ENCODE measurements at places on chromosomes 6 and 20.

- DNase-seq: no peak
These were observed 5.2 kb downstream of the CCN2 start for GRCh38 chr6:131945971-131946370.

GRCh38 chr6:159602431-159603041, 90.5 kb downstream of the SOD2 start:
- DNase-seq: no peak

- no peak for DNase-seq
These were observed 187.7 kb downstream of the PDE7B start for GRCh38 chr6:136039185-136039584.

DNA sequence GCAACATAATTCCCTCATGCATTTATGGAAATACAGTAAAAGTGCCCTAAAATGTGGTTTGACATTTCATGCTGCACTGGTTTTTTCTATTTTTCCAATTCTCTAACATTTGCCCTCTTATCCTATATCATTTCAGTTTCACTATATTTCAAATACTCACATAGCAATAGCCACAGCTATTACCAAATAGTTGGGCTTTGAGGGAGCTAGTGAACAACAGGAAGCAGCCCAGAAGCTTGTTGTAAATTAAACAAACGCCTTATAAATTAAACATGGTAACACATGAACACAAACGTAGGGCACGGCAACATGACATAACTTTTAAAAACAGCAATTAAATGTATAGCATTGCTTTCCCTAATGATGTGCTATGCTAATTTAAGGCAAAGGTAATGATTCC, 469.0 kb downstream of the CDC5L start:
- DNase-seq: no peak

- DNase-seq: no peak
These were observed 86.2 kb downstream of the LCA5 start for GRCh38 chr6:79450984-79451383.

- no peak for DNase-seq
These were observed 42.9 kb downstream of the BCAS4 start for GRCh38 chr20:50837532-50838321.

DNA sequence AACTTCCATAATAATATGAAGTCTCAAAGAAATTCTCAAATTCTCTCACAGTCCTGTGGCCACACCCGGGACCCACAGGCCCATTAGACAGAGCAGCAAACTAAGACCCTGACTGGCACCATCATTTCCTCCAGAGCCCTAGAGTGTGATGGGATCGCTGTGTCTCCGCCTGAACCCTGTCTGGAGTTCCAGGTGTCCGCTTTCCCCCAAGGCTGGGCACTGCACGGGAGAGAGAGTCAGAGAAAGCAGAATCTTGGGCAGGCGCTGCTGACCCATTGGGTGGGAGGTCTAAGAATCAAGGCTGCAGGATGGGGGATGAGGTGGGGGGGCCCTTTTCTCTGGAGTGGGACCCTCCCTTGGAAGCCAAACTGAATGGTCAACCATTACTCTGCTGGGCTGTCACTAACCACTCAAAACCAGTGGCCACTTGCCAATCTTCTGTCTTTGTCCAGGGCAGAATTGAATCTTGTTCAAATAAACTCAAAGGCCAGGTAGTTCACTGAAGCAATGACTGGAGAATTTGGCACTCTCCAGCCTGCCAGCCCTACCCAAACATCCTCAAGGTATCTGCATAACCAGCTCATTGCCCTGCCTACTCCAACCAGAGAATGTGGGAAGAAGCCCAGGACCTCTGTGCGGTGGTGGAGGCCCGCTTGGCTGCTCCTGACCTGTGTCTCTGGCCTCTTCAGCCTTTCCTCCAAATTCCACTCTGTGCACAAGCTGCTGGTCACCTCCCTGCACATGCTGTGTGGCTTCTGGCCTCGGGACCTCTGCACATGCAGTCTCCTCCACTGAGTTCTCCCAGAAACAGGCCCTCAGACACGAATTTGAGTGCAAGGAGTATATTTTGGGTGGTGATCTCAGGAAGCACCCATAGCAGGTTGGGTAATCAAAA, 141.1 kb downstream of the CEBPB start:
- DNase-seq: no peak

GRCh38 chr6:112744827-112745226, 397.7 kb downstream of the RFPL4B start:
- no peak for DNase-seq

GRCh38 chr6:80622641-80623040, 516.2 kb downstream of the BCKDHB start:
- DNase-seq: no peak

DNA sequence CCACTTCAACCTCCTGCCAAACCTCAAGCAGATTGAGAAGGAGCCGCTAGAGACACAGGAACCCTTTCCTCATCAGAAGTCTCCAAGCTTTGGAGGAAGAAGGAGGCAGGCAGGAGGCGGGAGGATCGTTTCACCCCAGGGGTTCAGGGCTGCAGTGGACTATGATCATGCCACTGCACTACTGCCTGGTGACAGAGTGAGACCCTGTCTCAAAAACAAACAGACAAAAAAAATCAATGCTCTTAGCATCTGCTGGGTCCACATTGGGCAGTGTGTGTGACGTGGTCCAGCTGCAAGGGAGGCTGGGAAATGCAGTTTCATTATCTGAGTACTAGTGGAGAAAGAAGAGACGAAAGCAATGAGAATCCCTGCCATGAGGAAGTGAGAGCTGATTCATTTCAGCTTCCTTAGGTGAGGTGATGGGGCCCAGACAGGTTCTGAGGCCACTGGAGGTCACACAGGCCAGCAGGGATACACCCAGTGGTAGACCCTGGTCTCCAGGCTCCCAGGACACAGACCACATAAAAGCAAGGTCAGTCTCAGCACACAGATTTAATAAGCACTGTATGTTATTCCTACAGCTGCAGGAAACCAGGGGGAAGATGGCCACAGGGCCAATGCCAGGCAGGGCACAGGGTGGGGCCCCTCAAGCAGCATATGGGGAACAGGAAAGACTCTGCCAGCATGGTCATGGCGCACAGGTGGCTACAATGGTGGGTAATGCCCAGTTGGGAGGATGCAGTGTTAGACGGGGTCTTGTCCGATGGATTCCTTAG, 4.3 kb downstream of the GFRA4 start:
- DNase-seq: no peak

DNA sequence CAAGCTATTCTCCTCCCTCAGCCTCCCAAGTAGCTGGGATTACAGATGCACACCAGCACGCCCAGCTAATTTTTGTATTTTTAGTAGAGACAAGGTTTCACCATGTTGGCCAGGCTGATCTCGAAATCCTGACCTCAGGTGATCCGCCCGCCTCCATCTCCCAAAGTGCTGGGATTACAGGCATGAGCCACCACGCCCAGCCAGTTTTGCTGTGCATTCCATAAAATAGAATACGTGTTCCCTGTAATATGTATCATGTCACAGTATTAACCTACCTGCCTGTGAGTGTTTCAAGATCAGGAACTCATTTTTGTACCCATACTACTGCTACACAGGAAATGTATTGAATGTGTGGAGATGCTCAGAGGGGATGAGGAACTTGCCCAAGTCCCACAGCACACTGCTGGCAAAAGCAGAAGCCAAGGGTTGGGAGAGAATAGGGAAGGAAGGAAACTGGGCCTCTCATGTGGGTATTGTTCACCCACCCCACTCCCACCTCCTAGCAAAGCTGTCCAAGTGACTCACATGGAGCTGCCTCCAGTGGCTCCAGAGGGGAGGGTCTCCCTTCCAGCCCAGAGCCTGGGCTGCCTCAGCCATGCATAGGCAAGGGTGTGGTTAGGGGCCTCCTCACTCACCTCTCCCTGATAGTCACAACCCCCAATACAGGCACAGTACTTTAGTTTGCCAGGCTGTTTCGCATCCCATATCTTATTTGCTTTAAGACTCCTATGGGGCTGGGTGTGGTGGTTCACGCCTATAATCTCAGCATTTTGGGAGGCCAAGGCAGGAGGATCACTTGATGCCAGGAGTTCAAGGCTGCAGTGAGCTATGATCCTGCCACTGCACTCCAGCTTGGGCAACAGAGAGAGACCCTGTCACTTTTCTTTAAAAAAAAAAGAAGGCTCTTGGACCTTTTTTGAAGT, 9.4 kb downstream of the HM13 start:
- DNase-seq: no peak

Measured in anterior cingulate cortex (tissue), 58 donors.